Neural crest cell (in vitro differentiated cells): ENCODE measurements at places on chromosomes 3 and 15.

- DNase-seq, result no peak
Observed at GRCh38 chr15:62469874-62470688, 305.0 kb upstream of the C2CD4B start.

GRCh38 chr3:129663045-129663446 is 56.6 kb upstream of the PLXND1 start:
- DNase-seq, result no peak

GRCh38 chr3:102841866-102842265 is 407.1 kb downstream of the ZPLD1 start:
- DNase-seq, result no peak

- peak; percentile 56 for DNase-seq
Observed at GRCh38 chr3:141644931-141645330, 93.2 kb upstream of the RNF7 start.

DNA sequence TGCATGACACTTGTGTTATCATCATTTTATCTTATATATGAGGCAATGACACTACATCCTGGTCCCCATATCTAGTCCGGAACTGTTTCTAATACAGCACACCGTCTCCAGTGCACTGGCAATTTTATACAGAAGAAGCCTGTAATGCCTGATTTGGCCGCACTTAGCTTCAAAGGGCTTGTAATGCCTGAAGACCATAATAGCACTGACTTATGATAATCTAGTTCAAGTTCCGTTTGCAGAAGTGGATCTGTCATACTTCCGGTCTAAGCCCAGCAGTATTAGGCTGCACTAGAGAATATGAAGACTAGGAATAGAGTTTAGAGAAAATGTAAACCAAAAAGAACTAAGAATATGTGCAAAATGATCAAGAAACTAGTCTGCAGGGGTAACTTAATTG is 1.3 kb downstream of the BNIP2 start:
- DNase-seq, result no peak

DNA sequence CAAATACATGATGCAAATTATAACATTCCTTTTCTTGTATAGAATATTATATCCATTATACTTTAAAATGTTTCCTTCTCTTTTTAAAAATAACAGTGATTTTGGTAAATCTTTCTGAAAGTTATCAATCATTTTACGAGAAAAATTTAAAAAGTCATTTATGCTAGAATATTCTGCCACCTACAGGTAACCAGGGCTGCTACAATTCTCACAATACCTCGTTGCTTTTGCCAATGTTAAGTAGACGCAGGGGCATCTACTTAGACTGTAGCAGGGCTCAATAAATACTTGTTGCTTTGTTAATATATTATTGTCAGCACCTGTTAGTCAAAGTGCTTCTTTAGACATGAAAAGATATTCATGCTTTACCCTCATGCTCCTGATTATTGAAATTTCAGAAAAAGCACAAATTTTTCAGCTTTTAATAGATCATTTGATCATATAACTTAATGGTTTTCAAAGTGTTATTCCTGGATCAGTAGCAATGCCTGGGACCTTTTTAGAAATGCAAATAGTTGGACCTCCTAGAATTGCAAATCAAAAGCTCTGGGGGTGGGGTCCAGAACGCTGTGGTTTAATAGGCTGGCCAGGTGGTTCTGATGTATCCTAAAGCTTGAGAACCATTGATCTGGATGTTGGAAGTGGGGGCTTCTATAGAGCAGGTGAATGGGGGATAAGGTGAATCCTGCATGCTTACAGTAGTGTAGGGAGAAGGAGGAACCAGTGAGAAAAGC is 223.6 kb upstream of the PDZRN3 start:
- DNase-seq, result no peak

GRCh38 chr3:108202834-108203233 is 19.4 kb downstream of the IFT57 start:
- DNase-seq, result no peak

DNA sequence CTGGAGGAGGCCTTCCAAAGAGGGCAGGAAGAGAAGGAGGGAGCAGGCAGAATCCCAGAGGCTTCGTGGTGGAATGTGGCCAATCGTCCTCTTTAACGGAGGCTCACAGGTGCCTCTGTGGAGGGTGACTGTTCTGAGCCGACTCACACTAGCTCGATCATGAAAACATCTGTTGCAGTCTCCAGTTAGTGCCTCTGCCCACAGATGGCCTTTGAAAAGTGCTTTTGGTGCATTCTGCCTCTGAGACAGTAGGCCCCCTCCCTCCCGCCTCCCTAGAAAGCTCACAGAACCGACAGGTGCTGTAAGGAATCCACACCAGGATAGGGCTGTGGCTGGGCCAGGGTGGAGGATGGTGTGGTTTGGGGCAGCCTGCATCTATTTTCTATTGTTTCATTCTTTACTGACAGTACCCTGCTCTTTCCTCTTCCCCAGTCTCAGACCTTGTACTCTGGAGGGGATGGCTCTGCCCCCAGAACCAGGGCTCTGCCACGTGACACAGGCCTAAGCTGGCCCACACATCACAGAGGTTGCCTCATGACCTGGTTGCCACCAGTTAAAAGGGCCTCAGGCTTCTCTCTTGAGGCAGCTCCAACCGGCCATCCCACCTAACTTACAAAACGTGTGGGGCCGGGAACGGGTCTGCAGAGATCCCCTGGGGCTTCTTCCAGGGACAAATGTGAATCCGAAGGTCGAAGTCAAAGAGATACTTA is 27.2 kb upstream of the PIGZ start:
- DNase-seq, result no peak

DNA sequence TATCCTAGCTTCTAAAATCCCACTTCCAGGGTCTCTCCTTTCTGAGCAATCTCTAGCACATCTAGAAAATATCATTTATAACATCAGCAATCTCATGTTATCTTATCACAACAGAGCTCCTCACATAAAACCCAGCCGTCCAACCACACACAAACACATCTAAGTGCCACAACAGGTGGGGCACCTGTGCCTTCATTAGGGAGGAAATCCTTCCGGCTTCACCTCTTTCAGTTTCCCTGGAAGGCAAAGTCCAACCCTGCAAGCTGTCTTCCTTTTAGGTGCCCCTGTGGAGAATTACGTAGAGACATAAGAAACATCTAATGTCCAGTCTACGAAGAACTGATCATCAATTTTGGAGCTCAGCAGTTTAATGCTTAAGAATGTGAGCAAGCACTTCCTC is 1.6 kb downstream of the ZDHHC3 start:
- DNase-seq, result no peak

DNA sequence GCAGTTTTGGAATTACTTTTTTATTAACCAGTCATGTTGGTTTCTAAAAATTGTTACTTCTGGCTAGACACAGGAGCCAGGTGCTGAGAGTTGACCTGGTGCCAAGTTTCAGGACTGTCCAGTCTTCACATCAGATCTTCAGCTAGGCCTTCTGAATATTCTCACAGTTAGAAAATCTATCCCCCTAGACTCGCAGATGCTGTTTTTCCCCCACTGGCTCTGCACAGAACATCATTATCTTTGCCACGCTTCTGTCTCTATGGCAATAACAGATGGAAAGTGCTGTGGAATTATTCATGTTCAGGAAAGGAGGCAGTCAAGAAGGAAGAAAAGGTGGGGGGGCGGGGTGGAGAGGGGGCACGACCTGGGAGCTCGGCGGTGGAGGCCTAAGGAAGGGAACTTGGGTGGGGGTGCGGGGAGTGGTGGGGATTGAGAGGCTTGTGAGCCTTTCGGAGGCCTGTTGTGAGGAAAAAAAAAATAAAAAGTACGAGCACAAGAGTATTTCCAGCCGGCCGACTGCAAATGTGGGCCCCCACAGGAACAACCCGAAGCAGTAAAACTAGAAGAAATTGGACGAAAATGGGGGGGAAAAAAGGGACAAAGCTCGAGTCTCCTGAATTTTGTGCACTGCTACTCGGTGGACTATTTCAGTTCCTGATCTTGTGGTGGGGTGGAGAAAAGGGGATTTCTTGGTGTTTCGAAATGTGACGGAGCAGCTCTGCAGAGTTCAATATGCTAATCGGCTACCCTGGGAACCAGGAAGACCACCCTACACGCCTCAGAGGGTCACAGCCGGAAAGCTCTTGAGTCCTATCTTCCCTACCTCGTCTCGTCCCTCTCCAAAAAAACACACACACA is 1.5 kb upstream of the SKIL start:
- DNase-seq, result peak; percentile 8

GRCh38 chr15:68177742-68178141 is 27.4 kb downstream of the CALML4 start:
- no peak for DNase-seq

DNA sequence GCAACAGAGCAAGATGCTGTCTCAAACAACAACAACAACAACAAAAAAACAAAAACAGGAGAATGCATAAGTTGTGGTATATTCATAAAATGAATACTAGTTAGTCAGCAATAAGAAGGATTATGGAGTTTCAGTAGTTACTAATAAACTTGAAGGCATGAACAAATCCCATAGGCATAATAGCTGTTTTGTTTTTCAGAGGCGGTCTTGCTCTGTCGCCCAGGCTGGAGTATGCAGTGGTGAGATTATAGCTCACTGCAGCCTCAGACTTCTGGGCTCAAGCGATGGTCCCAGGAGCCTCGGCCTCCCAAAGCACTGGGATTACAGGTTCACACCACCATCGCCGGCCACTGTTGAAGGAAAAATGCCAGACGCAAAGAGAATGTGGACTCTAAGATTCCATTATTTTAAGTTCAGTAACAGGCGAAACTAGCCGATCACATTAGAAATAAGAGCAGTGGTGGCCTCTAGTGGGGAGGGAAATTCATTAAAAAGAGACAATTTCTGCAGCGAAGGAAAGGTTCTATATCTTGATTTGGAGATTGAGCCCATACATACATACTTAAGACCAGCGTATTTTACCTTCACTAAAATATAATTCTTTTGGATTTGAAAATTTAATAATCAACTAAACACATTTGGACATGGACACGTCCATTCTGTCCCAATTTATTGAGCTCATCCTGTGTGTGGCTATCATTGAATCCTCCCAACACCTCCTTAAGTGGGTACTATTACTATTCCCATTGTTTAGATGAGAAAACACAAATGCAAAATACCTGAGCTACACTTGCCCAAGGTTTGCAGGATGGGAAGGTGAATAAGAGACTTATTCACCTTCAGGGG is 27.4 kb upstream of the HDAC11 start:
- peak; percentile 26 for DNase-seq

DNA sequence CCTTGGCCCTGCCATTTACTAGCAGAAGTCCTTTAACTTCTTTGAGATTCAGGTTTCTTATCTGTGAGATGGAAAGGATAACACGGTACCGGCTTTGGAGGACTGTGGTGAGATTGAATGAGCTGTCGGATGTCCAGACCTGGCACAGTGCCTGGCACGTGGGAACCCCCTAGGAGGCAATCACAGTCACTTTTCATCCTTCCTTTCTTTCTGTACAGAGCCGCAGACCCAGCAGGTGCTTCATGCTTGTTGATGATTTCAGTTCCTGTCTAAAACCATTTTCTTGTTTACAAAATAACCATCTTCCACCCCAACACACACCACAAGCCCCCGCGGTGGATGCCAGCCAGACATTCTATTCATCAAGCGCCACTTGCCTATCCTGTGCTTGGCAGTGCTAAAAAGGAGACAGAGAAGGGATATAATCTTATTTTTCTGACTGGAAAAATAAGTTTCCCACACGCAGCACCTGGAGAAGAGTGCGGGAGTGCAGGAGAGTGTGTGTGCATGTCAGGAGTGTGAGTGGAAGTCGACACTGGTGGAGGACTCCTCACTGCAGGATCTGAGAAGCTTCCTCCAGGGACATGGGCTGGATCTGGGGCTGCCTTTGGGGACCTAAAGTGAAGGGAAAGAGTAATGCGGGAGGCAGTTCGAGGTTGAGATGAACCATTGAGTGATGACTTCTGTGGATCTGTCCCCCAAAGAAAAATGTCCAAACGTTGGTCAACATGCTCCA is 85.7 kb downstream of the ST6GAL1 start:
- no peak for DNase-seq

GRCh38 chr15:70505936-70506912 is 257.1 kb downstream of the UACA start:
- DNase-seq, result no peak

GRCh38 chr3:135134684-135135075 is 339.6 kb downstream of the EPHB1 start:
- DNase-seq, result no peak

DNA sequence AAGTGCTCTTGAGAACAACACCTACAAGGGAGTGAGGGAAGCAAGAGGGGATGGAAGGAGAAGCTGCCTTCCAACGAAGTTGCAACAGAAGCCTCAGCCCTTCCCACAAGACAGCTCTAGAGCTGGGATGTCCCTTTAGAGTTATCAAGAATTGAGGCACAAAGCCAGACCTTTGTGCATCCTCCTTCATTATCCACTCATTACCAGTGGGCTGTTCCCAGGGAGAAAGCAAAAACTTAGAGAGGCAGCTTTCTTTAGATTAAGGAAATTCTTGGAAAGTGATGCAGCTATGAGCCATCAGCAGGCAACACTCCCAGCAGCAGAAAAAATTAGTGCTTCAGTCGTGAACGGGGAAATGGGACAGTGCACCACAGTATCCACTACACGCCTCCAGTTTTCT is 10.6 kb upstream of the CD96 start:
- DNase-seq, result no peak

DNA sequence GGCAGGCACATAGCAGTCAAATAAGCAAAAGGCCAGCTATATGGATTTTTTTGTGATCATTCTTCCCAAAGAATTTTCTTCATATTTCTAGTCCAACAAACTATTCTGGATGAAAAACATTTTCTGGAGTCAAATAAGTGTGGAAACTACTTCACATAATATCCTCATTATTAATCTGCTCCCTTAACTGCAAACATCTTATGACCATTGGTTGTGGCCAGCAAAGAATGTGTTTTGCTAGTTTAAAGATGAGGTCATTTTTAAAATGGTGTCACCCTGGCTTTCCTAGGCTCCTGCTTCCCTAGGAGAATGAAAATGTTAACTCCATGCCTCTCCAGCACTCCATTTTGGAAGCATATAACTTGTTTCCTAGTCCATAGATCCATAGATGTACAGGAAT is 118.8 kb downstream of the SST start:
- no peak for DNase-seq

DNA sequence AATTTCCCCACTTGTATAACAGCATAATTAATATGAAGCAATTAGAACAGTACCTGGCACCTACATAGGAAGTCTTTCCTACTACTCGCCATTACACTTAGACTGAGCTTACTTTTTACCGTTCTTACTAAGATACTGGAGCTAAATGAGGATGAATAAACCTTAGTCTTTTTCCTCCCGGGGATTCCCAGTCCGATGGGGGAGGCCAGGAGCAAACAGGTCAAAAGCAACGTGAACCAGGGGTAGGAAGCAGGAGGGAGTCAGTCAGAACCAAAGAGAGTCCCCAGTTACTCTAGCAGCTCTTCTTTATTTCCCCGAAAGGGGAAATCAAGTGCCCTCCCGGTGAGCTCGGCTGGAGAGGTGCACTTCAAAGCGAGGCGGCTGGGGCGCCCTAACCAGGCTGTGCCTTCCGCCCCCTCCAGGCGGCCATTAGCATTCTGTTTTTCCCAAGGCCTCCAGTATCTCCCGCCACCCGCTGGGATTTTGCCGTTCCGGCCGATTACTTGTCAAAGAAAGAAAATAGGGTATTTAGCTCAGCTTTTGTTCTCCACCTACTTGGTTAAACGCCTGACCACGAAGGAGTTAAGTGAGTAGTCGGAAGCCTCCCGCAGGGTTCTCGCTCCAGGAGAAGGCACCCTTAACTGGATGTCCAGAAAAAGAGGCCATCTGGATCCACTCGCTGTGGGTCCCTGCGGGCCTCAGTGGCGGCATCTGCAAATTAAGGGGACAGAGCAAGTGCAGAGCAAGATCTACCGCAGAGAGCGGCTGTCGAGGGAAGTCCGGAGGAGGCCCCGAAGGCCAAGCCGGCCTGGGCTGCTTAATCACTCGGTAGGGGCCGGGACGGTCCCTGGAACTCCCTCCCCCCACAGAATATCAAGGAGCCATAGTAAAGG is 6.3 kb upstream of the EOMES start:
- no peak for DNase-seq
